ENCODE measurements at places on chromosomes 6 and 20.

GRCh38 chr20:11445161-11445560 lies 472.5 kb upstream of the BTBD3 start:
- no peak for DNase-seq

DNA sequence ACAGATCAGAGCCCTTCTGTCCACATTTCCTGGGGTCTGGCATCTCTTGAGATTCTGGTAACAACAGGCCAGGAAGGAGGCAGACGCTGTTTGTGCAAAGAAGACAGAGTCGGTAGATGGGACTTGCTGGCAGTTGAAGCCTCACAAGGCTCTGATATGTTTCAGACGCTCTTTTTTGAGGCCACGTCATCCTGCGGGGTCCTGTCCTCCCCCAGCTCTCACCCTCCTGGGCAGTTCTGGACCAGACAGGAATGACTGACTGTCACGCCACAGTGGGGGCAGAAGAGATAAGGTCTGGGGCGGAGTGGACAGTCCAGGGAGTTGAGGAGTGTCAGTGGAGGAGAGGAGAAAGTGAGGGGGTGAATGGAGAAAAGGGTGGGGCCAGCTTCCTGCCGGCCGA lies 87.1 kb upstream of the SULF2 start:
- no peak for DNase-seq

GRCh38 chr20:63065911-63066310 lies 59.1 kb upstream of the BHLHE23 start:
- DNase-seq = no peak

DNA sequence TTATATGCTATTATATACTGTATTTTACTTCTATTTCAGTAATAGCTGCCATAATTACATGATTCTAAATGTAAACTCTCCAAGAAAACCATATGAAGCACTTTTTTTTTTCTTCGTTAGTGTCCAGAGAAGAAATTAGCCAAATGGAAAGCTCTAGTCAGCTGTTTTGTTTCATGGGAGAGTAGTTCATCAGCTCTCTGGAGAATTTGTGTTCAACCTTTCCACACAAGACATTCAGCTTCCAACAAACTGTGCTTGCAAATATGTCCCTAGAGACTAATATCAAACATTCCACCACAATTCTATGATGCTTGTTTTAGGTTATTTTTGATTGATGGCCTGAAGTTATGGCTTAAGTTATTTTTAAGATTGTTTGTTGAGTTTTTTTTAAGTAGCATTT lies 19.5 kb downstream of the FHL5 start:
- no peak for DNase-seq

GRCh38 chr6:119348748-119349360 lies 707 bp downstream of the MAN1A1 start:
- no peak for DNase-seq

DNA sequence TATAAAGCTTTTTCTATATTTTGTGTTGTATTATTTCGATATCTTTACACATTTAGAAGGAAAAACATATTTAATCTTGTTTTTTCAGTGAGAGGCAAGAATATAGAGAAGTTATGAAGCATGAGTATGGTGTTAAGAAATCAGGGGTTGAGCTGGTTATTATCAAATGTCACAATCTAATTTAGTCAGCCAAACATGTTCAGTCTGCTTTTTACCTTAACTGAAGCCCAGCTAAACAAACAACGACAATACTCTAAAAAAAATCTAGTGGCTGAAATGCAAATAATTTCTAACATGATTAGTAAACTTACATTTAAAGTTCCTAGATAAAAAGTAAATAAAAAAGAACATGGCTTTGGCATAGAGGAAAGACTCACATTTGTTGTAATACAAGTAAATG lies 433.8 kb upstream of the NRSN1 start:
- no peak for DNase-seq

DNA sequence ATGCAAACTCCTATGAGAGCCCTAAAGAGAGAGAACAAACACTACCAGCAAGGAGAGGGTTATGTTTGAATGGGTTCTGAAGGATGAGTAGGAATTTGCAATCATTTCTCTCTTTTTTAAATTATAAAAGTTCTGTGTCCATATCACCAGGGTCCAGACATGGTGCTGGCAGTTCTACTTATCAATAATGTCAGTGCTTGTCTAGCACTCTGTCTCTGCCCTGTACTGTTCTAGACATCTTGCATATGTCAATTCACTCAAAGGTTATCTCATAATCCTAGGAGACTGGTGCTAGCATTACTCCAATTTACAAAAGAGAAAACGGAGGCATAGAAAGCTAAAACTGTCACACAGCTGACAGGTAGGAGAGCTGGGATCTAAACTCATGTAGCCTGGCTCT lies 101.3 kb downstream of the VEGFA start:
- DNase-seq = no peak

- no peak for DNase-seq
Observed at GRCh38 chr20:63857764-63858392, 3.4 kb upstream of the ABHD16B start.

- no peak for DNase-seq
Observed at GRCh38 chr6:87378947-87379346, 28.8 kb upstream of the CFAP206 start.

- DNase-seq = no peak
Observed at GRCh38 chr6:42493914-42494539, 42.3 kb upstream of the TRERF1 start.

DNA sequence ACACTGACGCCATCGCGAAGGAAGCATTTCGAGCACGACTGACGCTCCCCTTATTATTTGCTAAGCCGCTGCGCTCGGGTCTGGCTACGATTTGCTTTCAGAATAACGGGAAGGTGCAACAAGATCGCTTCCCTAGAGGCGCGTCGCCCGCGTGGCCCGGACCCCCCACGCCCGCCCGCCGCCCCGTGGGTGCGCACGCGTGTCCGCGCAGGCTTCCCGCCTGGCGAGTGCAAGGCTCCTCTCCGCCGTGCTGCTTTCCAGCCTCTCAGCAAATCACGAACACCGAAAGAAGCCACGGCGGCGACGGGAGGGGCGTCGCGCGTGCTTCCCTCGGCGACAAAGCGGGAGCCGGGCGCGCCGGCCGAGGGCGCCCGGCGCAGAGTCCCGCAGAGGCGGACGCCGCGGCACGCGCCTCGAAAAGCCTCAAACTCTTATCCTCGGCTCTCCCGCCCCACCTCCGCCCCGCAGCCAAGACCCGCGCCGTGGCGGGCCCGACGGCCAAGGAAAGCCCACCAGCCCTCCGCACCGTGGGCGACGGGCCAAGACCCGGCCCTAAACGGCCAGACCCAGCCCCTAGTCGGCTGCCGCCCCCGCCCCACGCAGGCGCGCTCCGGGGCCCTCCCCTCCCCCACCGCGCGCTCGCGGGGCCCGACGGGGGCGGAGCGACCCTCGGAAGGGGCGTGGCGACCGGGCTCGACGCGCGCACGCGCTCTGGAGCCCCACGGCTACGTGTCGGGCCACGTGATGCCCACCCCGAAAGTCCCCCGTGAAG lies 987 bp upstream of the QKI start:
- peak; percentile 32 for DNase-seq

DNA sequence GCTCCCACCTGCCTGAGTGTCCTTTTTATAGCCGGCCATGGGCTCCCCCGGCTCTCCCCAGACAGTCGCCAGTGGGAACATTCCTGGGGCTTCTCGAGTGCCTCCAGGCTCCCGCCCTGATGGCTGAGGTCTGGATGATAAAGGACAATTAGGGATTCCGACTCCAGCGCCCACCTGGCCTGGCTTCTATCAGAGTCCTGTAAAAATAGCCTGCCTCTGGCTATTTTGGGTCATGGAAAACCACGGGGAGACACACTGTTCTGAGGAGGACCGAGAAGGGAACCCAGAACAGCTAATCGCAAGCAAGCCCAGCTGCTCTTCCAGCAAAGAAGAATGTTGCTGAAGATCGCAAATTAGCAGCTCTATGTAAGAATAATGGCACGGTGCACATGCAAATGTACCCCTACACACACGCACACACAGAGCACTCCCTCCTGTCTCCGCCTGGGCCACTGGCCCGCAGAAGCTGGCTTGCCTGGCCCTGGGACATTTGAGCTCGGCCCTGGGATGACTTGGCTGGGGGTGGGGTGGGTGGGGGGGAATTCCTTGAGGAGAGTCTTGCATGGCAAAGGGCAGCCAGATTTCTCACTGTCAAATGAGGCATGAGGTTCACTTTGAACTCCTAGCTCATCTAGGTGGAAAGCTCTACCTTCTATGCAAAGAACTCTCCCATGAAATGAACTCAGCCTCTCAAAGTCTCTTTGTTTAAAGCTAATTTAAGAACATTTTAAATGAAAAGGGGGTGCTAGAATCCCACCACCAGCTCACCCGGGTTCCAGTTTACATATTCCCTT lies 55.3 kb downstream of the CTCFL start:
- DNase-seq = no peak

DNA sequence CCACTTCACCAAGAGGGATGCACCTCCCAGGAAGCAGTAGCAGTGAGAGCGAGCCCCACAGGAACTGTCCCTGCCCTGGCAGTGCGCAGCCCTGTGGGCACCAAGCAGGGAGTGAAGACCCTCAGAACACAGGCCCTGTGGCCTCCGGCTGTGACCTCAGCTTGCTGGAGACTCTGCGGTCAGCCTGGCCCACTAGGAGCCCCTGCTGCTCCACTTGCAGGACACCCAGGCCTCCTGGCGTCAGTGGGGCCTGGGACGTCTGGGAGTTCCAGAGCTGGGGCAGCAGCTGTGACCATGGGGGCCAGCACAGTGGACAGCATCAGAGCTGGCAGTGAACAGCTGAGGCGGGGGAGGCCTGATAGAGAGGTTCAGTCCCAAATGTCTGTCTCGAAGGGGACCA lies 28.3 kb downstream of the PXDC1 start:
- no peak for DNase-seq

GRCh38 chr6:36749829-36750489 lies 52.3 kb downstream of the RAB44 start:
- no peak for DNase-seq

DNA sequence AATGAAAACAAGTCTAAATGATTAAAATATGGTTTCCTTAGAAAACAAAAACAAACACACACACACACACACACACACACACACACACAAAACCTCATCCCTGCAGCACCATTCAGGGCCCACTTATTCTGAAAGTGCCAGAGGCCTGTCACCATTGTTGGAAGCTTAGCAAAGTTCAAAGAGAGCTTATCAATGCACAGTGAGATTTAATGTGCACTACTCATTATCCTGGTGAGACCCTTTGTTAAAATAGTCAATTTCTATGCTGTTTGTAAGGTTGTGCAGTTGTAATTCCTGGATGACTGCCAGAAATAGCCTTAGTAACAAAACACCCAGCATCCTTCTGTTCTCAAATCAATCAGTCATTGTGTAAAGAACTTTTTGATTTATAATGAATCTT lies 482.9 kb downstream of the GRIK2 start:
- DNase-seq = no peak

DNA sequence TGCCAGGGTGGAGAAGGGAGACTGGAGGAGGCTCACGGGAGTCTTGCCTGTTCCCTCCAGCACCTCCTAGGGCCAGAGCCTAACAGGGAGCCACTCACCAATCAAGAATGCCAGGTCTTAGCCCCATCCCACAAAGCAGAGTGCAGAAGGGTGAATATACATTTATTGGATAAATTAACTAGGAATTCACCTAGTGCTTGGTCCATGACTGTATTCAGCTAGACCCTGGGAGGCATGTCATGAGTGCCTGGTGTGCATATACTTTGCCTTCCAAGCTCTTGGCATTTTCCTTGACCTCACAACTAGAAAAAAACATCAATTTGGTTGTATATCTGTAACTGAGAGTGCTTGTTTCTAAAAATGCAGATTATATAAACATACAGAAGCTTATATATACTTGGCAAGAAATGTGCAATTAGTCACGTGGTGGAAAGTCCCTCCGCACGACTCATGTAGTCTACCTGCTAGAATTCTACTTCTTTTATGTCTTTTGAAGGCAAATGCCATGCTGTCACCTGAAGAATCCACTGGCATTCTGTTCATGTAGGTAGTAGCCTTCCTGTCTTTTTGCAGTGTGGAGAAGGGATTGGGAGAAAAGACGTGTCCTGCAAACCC lies 991.0 kb downstream of the KIF16B start:
- DNase-seq = no peak

GRCh38 chr6:139367810-139368351 lies 6.6 kb downstream of the CITED2 start:
- no peak for DNase-seq

- no peak for DNase-seq
Observed at GRCh38 chr6:162701551-162701950, 26.0 kb downstream of the PRKN start.

DNA sequence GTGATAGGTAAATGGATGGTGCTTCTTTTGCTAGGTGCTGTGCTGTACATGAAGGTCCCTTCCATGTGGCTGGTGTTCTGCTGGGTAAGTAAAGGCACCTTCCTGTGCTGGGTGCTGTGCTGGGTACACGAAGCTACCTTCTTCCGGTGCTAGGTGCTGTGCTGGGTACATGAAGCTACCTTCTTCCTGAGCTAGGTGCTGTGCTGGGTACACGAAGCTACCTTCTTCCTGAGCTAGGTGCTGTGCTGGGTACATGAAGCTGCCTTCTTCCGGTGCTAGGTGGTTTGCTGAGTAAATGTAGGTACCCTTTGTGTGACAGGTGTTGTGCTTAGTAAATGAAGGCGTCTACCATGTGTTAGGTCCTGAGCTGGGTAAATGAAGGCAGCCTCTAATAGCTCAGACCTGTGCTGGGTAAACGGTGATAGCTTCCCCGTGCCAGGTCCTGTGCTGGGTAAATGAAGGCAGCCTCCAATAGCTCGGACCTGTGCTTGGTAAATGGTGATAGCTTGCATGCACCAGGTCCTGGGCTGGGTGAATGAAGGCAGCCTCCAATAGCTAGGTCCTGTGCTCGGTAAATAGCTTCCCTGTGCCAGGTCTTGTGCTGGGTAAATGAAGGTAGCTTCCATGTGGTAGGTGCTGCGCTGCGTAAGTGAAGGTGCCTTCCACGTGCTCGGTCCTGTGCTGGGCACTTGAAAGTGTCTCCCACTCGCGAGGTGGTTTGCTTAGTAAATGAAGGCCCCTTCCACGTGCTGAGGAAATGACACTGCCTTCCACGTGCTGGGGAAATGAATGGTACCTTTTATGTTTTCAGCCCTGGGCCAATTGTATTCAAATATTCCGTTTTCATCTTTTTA lies 115.5 kb downstream of the ERMARD start:
- no peak for DNase-seq

- DNase-seq = no peak
Observed at GRCh38 chr20:19074828-19075516, 137.5 kb upstream of the SLC24A3 start.

DNA sequence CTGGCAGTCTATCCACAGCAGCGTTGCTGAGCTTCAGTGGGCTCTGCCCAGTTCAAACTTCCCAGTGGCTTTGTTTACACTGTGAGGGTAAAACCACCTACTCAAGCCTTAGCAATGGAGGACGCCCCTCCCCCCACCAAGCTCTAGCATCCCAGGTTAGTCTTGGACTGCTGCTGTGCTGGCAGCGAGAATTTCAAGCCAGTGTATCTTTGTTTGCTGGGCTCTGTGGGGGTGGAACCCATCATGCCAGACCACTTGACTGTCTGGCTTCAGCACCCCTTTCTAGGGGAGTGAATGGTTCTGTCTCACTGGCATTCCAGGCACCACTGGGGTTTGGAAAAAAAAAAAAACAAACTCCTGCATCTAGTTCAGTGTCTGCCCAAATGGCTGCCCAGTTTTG lies 249.7 kb upstream of the SYNCRIP start:
- DNase-seq = no peak

Measured in DMS 273 treated with DMSO at 0.1 percent for 48 hours (cell line).